Stimulated activated CD8-positive, alpha-beta memory T cell treated with anti-CD3 and anti-CD28 coated beads, Interleukin-15, amount 100 ng/mL, for 4 hours (primary cell): ENCODE measurements at places on chromosomes 2 and 18.
A peak's percentile ranks its signal among the peaks of the same experiment; 100 is the strongest.

GRCh38 chr18:71842666-71843065, 701.5 kb downstream of the CBLN2 start:
- no peak for DNase-seq

- DNase-seq: no peak
These were observed 48.6 kb downstream of the LINC00305 start for GRCh38 chr18:64100116-64100922.

- DNase-seq: no peak
These were observed 32.8 kb upstream of the PGAP1 start for GRCh38 chr2:196959281-196959680.

DNA sequence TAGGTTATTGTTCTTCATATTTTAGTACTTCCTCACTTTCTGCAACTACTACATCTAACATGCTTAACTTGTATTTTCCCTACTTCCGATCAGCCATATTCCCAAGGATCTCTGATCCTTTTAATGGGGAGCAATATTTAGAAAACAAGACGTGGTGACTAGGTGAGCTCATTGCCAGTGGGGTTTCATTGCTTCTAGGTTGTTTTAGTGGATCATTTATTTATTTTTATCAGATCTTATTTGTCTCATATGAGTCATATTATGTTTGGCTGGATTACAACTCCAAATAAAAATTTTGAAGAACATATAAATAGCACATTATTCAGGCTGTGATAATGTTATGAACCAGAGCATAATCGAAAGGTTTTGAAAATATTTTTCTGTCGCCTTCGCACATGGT, 480.9 kb upstream of the TMEFF2 start:
- no peak for DNase-seq

DNA sequence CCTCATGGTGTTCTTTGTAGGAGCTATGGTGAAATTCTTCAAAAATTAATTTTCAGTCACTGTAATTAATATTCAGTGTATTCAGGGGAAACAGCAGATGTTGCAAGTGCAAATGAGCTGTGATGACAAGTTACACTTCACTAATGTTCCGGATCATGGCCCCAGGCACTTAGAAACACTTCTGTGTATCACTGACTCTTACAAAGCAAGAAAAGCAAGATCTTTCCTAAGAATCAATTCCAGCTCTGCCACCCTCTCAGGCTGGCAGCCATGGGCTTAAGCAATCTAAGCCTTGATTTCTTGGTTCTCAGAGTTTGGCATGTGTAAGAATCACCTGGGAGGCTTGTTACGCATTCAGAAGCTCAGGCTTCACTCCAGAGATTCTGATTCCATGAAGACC, 78.0 kb downstream of the MARCHF4 start:
- no peak for DNase-seq

DNA sequence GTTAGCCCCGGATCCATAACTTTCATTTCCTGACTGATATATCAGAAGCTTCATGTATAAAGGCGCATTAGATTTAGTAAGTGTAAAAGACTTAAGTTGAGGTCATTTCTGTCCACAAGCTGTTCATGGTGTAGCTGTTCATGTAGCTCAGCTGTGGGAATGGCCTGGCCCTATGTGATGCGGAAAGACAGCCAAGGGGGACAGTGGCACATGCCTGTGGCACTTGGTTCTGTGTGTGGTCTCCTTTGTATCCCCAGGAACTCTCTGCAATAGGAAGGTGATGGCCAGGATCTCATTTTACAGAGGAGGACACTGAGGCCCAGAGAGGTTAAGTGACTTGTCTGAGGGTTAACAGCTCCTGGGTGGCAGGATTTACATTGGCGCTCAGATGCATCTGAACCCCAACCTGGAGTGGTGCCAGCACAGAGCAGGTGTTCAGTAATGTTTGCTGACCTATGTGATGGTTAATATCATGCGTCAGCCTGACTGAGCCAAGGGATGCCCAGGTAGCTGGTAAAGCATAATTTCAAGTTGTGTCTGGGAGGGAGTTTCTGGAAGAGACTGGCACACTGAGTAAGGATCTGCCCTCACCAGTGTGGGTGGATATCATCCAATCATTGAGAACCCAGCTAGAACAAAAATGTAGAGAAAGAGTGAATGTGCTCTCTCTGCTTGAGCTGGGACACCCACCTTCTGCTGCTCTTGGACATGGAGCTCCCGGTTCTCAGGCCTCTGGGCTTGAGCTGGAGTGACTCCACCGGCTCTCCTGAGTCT, 25.4 kb downstream of the HPCAL1 start:
- no peak for DNase-seq

- DNase-seq: no peak
These were observed 45.7 kb downstream of the IMPA2 start for GRCh38 chr18:12027046-12027445.

- peak; percentile 46 for DNase-seq
These were observed 8.6 kb upstream of the CRYBA2 start for GRCh38 chr2:219001577-219002394.
